ENCODE measurements at places on chromosomes 12 and 14.
A peak's percentile ranks its signal among the peaks of the same experiment; 100 is the strongest.

- no peak for DNase-seq
These were observed 42.6 kb downstream of the KRT80 start for GRCh38 chr12:52149182-52149641.

- no peak for DNase-seq
These were observed 725 bp downstream of the RIMBP2 start for GRCh38 chr12:130715150-130715997.

DNA sequence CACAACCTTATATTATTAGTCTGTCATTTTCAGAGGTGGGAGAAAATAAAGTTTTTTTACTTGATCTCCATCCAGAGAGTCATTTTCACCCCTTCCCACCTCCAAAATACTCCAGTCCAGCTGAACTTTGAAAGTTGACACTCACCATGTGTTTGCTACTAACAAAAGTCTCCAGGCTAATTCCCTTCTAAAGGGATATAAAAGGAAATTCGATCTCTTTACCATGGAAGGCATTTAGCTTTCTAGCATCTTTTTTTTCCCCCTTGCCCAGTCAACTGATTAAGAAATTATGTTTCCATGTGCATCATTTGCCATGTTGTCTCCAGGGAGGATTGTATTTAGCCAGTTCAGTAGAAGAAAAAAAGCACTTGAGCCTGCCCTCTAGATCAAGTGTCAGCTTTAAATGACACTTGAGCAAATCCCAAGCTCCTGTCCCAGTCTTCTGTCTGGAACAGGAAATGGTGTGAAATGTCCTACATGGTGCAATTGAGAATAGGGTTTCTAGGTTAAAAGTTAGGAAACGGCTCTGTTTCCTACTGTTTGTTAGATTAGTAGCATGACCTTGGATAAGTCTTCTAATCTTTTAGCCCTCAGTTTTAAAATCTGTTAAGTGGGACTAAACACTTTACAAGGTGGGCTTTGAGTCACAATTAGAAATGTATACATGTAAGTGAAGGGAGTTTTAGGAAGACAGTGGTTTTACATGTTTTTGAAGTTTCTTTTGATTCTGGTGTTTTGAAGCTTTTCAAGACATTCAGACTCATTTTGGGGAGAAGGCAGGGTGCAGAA, 67.2 kb downstream of the GNS start:
- DNase-seq, result no peak

- DNase-seq, result no peak
These were observed 142.3 kb upstream of the TMPO start for GRCh38 chr12:98373025-98373554.

DNA sequence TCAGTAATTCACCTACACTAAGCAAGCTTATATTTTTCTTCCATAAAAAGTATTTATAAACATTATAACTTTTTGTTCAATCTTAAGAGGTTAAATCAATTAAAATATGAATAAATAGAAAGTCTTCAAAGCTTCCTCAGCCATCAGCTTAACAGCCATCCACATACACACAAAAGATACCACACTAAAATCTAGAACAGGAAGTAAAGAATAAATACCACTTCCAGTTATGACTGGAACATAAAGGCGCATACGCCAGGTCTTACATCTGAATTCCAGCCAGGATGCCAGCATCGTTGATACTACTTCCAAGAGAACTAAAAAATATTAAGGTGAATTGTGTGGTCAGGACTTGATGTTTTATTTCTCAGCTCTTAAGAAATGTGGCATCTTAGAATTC, 17.0 kb downstream of the SIX1 start:
- no peak for DNase-seq

DNA sequence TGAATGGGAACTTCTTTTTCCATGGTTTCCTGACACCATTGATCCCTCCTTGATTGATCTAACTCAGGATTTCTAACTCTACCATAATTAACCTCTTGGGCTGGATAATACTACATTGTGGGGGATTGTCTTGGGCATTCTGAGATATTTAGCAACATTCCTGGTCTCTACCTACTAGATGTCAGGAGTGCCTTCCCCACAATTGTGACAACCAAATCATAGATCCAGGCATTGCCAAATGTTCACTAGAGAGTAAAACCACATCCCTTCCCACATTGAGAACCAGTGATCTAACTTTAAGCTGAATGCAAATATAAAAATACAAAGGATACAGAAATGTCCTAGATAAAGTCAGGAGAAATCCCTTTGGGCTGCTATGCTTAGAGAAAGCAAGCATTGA, 36.9 kb upstream of the CCDC198 start:
- no peak for DNase-seq

- DNase-seq, result no peak
These were observed 14.0 kb upstream of the DPF3 start for GRCh38 chr14:72907886-72908285.

- no peak for DNase-seq
These were observed 24.9 kb downstream of the LGALS3 start for GRCh38 chr14:55153951-55154350.

DNA sequence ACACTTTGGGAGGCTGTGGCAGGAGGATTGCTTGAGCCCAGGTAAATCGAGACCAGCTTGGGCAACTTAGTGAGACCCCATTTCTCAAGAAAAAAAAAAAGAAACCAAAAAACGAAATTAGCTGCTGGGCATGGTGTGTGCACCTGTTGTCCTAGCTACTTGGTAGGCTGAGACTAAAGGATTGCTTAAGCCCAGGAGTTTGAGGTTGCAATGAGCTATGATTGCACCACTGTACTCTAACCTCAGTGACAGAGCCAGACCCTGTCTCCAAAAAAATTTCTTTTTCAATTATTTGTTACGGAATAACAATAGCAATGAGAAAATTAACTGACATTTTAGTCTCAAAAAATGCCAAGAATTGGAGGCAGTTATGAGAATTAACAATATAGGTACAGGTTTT, 128.0 kb downstream of the CCDC91 start:
- DNase-seq, result no peak

- no peak for DNase-seq
These were observed at the start of gene ARID4A for GRCh38 chr14:58298477-58299400. Gene ARID4A, plus strand, starts transcription at chr14:58298555. Its CDS starts 1,300 bp downstream, at chr14:58299855.

- DNase-seq, result no peak
These were observed 2.4 kb downstream of the RNASE8 start for GRCh38 chr14:21059842-21060613.

- DNase-seq, result no peak
These were observed 7.0 kb downstream of the DAZAP2 start for GRCh38 chr12:51245476-51246253.

DNA sequence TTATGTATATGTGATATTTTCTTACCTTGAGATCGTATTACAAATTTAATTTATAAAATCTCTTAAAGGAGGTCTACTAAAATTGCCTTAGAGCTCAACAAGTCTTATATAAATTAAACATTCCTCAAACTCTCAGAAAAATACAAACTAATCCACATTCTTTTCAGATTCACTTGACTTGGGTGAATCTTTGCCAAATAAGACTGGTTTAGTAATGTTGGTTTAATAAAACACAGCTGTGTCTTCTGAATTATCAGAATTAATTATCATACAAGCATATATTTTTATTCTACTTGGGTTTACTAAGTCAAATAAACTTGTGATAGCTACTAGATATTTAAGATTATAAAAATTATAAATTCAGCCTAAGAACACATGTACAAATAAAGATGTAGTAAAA, 13.3 kb downstream of the GLIPR1L2 start:
- no peak for DNase-seq

DNA sequence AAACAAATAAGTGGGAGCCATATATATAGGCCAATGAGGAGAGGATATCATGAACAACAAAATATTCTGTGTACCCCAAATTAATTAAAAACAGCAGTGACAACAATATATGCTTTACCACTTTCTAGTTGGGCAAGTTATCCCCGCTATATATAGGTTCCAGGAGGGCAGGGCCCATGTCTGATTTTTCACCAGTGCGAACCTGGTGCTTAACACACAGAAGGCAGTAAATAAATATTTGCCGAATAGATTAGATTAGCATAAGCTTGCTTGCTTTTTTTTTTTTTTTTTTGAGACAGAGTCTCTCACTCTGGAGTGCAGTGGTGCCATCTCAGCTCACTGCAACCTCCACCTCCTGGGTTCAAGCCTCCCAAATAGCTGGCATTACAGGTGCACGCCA, 3.4 kb upstream of the MIP start:
- no peak for DNase-seq

- no peak for DNase-seq
These were observed 107.5 kb downstream of the DAAM1 start for GRCh38 chr14:59295951-59296350.

DNA sequence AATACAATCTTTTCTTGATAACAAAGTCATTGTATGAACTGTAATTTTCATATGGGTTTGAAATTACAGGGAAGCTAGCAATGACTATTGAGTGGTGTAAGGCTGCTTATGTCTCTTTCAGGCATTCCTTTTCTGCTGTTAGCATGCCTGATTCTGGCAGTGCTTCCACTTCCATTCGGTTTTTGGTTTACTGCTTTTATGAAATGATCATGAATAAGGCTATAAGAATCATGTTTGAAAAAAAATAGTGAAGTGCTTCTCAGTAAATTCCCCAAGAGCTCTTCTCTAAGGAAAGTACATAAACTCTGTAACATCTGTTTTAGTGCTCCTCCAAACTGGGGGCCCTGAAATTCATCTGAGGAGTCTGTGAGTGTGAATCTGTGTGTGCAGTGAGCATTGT, 434.0 kb upstream of the RGS6 start:
- DNase-seq, result no peak

- no peak for DNase-seq
These were observed 22.2 kb upstream of the DAAM1 start for GRCh38 chr14:59166258-59166657.

GRCh38 chr14:78455896-78456435, 285.8 kb downstream of the NRXN3 start:
- DNase-seq, result no peak

DNA sequence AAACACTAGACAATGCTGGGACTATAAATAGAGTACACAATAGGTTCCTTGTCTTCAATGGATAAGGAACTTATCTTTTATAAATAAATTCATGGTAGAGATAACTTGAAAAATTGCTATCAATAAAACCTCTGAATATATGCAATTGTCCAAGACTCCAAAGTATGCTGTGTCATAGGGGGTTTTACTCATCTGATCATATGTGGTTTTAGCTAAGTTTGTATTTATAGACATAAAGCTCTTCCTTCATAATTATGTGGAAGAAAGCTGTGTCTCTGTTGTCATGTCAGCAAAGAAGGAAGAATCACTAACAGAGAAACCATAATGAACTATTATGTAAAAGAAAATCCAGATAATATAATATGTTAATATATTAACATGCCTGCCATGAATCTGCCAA, 111.5 kb upstream of the ATXN7L3B start:
- no peak for DNase-seq

- no peak for DNase-seq
These were observed 24.2 kb upstream of the SLC6A12 start for GRCh38 chr12:238116-238515.

DNA sequence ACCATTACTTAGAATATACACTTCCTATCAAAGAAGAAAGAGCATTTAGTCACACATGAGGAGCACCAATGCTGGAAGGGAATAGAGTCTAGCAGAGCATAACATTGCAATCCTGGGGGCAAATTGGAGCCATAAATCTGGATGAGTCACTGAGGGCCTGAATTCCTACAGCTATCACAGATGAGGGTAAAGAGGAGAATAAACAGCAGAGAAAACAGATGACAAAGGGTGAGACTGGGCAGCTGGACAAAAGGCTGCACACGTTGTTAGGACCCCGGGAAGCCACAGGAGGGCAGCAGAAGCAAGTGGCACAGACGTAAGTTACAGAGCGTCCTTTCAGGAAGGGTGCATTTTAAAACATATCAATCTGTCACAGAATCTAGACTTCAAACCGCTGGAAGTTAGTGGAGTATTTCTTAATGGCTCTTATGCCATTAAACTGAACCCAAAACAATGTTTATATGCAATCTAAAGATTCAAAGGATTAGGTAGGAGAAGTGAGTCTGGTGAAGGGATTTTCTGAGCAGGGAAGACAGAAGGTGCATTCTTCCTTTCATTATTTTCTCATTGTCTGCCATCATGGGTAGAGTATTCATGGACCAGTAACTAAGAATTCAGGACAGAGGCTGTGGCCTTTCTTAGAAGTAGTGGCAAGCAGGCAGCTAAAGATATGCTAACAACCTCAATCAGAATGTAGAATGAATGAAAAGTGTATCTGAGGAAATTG, 159.8 kb upstream of the DAAM1 start:
- peak; percentile 1 for DNase-seq

GRCh38 chr12:19093218-19093617, 36.3 kb upstream of the PLEKHA5 start:
- no peak for DNase-seq

DNA sequence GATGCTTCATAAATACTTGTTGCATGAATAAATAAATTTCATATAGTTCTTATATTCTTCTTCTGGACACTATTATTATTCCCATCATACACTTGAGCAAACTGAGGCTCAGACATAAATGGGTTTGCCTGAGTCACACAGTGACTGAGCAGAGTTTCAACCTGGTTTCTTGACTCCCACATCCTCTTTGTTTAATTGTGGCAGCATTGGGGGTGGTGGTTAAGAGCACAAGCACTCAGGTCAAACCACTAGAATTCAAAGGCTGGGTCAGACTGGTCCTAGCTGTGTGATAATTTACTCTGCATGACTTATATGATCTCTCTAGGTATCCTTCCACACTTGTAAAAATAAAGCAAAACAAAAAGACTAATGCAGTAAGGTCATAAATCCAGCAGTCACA, 274.9 kb upstream of the SRRM4 start:
- DNase-seq, result no peak

DNA sequence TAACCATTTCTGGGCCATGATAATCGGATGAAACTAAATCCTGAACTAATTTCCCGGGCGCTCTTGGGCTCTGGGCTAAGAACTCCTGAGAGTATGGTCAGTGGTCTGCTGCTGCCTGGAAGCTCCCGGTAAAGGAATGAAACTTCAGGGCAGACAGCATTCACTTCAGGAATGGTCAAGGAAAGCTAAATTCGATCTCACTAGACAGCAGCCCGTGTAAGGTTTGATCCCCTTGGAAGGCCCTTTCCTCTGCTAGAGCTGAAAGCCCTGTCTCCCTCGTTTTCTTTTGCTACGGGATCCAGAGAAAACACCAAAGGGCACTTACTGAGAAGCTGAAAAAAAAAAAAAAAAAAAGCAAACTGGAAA, 680 bp downstream of the ASB8 start:
- DNase-seq, result no peak

DNA sequence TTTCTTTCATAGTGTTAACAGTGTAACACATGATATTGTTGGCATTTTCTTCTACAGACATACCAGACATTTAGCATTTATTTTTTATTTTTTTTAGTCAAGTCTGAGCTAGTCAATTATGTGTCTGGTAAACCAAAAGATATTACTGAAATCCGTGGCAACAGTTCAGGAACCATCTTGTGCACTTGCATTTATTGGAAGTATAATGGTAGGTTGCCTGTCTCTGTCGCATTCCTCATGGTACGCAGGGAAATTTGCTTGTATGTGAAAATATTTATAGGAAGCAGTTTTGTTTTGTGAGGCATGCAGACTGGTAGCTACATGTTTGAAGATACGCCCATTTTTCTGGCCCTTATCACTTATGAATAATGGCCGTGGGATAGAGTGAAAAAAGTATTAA, 186.1 kb upstream of the SLC38A2 start:
- DNase-seq, result no peak

Measured in stimulated activated CD8-positive, alpha-beta memory T cell treated with anti-CD3 and anti-CD28 coated beads, Interleukin-15, amount 100 ng/mL, for 48 hours (primary cell).